ENCODE measurements at places on chromosomes 7 and 10. TPM values are rescaled to one million over a fixed set of nuclear protein-coding genes. Genes with fewer than 3 reads are reported as not detected.

GRCh38 chr7:128167042-128167701 lies 73.9 kb upstream of the LEP start:
- DNase-seq = no peak

GRCh38 chr7:121449329-121449728 lies 53.2 kb upstream of the FAM3C start:
- no peak for DNase-seq

DNA sequence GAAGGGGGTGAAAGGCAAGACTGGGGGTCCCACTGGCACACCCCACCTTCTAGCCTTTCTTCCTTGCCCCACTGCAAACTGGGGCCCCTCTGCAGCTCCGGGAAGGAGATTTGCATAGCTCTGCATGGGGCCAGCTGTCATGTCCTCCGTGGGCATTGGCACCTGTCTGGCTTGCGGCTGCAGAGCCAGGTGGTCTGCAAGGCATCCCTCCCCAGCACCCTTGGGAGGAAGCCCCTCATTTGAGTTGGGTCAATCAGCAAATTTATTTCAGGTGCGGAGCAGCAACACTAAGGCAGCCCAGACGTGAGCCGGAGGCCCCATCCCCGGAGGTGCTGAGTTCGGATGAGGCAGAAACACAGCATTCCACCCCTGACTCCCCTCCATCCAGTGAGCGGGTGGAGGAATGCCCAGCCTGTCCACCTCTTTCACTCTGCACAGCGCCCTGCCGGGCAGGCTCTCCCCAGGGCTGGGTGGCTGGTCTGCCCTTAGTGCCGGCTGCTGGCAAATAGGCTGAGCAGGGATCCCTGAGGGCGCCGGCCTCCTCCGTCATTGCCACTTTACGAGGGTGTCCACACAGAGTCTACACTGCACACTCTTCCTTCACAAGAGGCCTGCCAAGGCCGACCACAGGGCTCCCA lies 143.2 kb downstream of the TCERG1L start:
- DNase-seq = no peak

The BAG3 gene
- 29.9 TPM for total RNA-seq

- DNase-seq = no peak
Observed at GRCh38 chr10:44752451-44753441, 158.4 kb upstream of the TMEM72 start.

GRCh38 chr10:122516734-122517133 lies 43.8 kb upstream of the DMBT1 start:
- DNase-seq = no peak

The ENO4 gene
- total RNA-seq = 1.9 TPM

DNA sequence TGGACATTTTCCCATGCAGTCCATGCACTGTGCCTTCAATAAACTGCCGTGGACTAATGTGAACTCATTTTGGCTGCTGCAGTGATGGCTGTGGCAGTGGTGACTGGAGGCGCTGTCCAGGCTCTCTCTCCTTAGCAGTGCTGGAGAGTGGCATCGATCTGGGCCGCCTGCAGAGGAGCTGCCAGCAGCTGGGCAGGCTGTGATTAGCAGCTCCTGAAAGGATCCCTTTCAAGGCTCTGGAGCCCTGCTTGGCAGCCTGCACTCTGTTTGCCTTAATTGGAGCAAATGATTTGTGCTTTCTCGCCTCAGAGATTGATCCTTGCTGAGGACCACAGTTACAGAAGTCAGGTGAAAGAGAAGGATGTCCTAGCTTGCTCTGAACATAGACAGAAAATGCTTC lies 130.1 kb upstream of the VWC2 start:
- no peak for DNase-seq

DNA sequence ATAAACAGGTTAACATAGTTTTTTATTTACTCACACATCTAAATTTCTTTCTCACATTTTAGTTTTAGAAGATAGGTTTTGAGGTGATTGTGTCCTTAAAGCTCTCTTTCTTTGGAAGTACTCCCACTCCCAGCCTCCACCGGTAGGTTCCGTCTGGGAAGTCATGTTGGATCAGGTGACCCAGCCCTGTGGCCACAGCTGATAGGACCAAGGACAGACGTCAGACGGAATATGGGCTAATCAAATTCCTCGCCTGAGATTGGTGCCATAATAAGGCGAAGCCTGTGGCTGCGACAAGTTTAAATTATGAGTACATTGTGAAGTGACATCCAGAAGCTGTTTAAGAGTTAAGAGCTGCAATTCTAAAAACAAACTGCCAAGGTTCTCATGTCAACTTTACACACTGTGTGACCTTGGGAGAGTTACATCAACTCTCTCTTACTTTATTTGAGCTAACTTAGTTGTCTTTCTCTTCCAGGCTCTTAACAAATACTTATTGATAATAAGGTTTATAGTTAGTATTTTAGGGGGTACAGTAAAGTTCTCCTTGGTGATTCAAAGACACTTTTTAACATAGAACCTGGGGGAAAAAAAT lies 133.6 kb downstream of the NPY start:
- no peak for DNase-seq

- no peak for DNase-seq
Observed at GRCh38 chr10:112938808-112939482, 11.1 kb upstream of the TCF7L2 start.

DNA sequence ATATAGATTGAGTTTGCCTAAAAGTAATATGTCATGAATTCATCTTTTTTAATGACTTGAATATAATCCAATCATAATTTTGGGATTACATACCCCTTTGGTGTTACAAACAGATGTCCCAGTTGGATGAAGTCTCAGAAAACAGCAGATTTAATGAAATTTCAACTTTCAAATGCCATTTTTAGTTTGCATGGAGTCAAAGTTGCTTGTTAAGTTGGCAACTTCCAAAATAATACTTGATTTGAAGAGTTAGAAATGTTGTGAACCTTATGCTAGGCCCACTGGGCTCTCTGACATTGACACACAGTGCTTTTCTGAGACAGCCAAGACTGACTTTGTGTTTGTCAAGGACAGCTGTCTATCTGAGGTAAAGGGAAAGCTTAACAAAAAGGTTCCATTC lies 248.1 kb downstream of the KIF20B start:
- no peak for DNase-seq

DNA sequence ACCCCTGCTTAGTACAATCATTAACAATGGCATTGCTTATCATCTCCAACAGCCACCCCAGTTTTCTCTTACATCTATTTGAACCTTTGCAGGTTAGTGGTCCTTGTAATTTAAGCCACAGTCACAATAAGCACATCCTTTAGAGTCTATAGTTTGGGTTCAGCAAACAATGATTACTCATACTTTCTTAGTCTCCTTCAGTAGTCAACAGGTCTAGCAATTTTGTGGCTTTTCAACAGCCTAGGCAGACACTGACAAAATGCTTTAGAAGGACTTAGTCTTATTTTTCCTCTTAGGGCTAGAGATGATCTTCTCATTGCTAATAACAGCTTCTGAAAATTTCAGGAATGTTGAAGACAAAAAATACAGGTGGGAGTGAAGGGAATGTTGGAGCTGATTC lies 32.3 kb upstream of the FAM204A start:
- no peak for DNase-seq

- DNase-seq = no peak
Observed at GRCh38 chr7:110397927-110398660, 692.8 kb upstream of the LRRN3 start.

DNA sequence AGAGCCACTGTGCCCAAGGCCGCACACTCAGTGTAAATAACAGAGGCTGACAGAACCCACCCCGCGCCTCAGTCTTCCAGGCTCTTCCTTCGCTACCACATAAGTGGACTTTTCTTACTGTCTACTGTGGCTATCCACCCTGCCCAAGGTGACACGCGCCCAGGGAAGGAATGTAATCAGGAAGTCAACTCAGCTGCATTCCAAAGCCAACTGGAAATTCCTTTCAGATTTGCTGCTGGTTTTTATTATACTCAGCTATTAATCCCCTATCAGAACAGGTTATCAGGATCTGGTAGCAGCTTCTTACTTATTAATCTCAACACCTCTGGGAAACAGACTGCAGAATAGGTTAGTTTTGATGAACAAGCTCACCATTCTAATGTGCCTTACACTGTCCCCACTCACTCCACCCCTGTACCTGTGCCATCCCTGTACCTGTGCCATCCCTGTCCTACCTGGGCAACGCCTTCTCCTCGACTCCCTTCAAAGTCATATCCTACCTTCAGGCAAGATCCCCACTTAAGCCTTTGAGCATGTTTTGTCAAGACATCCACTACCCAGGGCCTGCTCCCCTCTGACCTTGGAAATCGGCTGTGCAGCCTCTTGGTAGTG lies 90.7 kb downstream of the NHLRC2 start:
- DNase-seq = no peak

DNA sequence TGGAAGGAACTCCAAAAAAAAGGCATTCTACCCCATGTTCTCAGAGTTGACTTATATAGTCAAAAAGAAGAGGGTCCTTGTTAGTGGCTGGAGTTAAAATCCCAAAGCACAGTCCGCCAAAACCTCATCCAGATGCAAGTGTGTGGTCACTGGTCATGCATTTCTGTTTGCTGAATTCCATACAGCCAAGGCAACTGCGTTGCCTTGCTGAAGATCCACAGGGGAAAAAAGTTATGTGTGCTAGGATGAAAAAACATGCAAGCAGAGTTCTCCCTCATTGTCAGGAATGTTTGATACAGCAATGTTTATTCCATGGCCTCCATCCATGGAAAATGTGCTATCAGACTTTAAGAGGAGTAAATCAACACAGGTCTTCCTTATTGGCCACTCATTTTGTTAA lies 213.1 kb downstream of the CREB5 start:
- DNase-seq = no peak

DNA sequence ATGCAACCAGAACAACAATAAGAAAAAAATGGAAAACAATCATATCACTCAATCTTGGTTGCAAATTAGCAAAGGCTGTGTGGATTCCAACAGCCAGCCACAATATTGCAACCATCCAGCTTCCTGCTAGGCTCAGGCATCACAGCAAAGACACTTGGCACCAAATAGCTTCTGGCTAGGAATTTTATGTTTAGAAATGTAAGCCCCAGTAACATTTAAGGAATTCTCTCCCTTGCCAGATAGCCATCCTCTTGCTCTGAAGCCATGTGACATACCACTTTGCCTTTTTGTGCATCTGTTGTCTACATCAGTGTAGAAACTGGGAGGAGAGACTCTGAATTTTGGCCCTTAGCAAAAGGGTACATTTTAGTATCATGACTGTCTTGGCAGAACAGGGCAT lies 22.2 kb downstream of the MKX start:
- DNase-seq = no peak

The ANKRD30A gene
- total RNA-seq = 725 TPM

- no peak for DNase-seq
Observed at GRCh38 chr10:54745436-54745835, 55.6 kb downstream of the PCDH15 start.
